Activated CD8-positive, alpha-beta memory T cell treated with anti-CD3 and anti-CD28 coated beads for 4 hours (primary cell): ENCODE measurements at places on chromosomes 2 and 18.

DNA sequence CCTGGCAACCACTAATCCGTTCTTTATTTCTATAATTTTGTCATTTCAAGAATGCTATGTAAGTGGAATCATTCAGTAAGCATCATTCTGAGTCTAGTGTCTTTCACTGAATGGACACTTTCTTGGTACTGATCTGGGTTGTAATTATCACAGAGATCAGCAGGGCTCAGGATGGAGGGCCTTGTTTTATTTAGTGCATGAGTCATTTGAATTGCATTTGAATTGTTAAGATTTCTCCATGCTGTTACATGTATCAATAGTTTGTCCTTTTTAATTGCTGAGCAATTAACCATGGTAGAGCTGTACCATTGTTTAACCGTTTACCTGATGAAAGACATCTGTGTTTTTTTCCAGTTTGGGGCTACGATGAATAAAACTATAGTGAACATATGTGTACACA, 256.4 kb downstream of the THSD7B start:
- no peak for DNase-seq

DNA sequence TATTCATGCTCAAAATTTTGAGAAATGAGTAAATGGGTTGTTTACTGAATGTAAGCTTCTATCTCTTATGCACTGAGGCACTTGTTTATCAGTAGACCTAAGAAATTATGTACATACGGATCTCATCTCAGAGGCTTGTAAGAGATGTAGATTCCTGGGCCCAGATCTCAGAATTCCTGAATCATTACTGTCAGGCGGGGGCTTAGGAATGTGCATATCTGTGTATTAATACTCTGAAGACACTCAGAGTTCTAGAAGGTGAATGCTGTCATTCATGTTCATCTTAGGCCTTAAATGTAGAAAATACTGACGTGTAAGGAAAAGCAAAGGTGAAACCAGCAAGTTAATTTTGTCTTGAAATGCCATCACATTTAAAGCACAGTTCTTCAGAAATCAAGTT, 169.6 kb downstream of the FMNL2 start:
- DNase-seq, result no peak

DNA sequence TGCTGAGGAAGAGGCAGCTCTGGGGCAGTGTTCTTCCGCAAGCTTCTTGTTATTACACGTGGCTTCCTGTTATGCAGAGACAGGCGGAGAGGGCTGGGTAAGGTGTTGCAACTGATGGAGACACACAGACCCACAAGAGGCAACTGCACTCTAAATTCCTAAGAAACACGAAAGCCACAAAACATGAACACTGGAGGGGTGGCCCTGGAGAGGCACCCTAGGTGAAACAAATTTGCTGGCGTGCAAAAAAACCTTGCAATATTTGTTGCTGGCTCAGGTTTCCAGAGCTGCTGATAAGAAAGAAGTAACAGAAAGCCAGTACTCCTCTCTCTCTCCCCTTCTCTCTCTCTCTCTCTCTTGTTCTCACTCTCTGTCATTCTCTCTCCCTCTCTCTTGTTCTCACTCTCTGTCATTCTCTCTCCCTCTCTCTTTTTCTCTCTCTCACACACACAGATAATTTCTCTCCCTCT, 31.8 kb downstream of the ARHGAP25 start:
- DNase-seq, result no peak

GRCh38 chr2:139177041-139177440, 396.9 kb upstream of the NXPH2 start:
- no peak for DNase-seq

- DNase-seq, result no peak
Observed at GRCh38 chr2:58701688-58702301, 460.7 kb upstream of the FANCL start.

DNA sequence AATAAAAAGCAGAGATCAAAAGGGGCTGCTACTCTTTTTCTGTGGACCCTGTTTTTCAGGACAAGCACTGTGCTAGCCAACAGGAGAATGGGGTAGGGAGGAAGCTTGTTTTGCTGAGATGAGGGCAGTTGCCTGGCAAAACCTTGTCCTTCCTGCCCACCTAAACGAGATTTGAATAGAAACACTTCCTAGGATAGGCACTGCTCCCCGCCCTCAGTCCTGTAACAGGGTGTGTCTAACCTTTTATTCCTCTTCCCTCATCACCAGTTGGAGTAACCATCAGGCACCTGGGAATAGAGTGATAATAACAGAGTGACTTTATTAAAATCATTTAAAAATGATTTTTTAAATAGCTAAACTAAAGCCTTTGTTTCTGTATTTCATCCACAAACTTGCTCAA, 368.8 kb downstream of the LNPK start:
- DNase-seq, result no peak

DNA sequence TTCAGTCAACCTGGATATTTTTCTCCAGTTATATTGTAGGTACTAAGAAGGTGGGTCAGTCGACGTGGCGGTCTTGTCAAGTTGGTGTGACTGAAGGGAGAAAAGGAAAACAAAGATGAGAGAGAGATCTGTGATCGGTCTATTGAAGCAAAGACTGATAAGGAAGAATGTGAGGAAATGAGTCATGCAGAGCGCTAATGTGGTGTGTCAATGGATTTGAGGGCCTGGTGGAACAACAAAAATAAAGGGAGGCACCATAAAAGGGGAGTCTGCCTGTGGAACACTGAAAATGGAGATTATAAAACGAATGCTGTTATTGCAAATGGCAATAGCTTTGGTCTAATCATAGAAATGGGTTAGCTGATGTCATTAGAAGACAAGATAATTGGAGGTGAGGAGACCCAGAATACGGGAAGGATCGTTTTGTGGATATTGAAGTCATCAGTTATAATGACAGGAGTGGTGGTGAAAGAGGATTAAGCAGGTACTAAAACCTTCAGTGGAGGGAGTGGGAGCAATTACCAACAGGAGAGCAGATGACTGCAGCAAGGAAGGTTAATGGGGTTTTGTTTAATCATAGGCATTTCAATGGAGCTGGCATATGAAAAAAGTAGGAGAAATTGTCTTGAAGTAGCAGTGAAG, 599.1 kb upstream of the FSHR start:
- no peak for DNase-seq
